Hepatocyte (in vitro differentiated cells): ENCODE measurements at places on chromosomes 5 and 9. TPM values are rescaled to one million over a fixed set of nuclear protein-coding genes. Genes with fewer than 3 reads are reported as not detected.

DNA sequence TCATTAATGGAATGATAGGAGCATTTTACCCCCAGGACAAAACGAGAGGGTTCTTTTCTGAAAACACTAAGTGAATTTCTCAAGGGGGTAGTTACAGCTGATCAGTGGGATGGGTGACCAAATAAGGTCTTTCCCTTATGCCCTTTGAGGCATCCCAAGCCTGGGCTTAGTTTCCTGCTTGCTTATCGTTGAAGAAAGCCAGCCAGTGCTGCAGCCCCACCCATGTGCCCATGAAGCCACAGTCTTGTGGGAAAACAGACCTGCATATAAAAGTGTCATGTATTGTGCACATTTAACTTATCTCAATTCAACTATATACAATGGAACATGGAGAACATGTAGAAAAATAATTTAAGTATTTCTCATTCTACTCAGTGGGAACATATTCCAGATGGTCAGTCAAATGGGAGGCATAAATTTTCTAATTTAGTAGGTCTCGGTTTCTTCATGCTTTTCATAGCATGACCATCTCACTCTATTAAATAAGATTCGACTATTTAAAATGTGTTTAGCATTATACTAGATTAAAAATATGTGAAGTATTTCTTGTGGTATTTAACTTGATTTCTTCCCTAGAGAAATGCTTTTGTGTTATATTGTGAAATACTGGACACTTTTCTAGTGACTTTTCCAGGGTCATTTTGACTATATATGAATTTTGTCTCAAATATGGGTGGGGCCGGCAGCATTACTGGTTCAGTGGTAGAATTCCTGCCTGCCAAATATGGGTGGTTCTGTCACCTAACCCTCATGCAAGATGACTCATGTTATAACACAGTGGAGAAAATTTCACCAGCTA lies 189.7 kb upstream of the SGCD start:
- no peak overlapping the region for H3K27ac ChIP-seq
- no peak for DNase-seq
- H3K4me1 ChIP-seq = no peaks in the 10 kb centered on the region
- no peaks in the 10 kb centered on the region for H3K27me3 ChIP-seq
- no peak overlapping the region for H3K4me3 ChIP-seq

- no peak for DNase-seq
- H3K4me3 ChIP-seq = no peak overlapping the region
- no peaks in the 10 kb centered on the region for H3K36me3 ChIP-seq
- H3K27ac ChIP-seq = no peak overlapping the region
Observed at GRCh38 chr5:91224456-91224855, 158.7 kb downstream of the ARRDC3 start.

The SPATA31E1 gene
- total RNA-seq = 0.08 TPM in 1 of 2 replicates, not detected in the other

DNA sequence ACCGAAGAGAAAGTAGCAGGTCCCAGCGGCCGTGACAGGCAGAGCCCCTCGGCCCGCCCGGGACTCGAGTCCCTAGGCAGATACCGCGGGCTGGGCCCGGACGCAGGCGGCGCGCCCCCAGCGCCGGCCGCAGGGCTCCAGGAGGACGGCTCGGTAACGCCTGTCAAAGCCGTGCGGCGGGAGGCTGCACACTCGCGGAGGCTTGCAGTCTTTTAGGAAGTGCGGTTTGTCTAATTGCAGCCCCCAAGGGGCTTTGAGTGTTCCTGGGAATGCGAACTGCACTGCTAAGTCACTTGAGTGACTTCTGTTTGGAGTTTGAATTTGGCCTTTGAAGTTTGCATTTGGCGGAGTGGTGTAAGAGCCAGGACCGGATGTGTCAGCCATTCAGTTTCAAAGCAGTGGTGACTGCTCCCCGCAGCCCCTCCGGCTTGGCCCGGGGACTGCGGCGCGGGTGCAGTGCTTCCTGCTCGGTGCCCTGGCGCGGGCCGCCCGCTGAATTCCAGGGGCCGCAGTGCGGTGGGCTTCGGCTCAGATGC lies 1.3 kb downstream of the MAP3K1 start:
- H3K4me1 ChIP-seq = peaks cover 6% of the 10 kb centered on the region
- no peaks in the 10 kb centered on the region for H3K27me3 ChIP-seq

The FOXD4L3 gene
- 0.12 TPM in 1 of 2 replicates, not detected in the other for total RNA-seq

- H3K4me1 ChIP-seq = peaks cover 3% of the 10 kb centered on the region
- H3K27ac ChIP-seq = no peak overlapping the region
- no peaks in the 10 kb centered on the region for H3K36me3 ChIP-seq
- DNase-seq = no peak
- no peaks in the 10 kb centered on the region for H3K27me3 ChIP-seq
- H3K4me3 ChIP-seq = no peak overlapping the region
Observed at GRCh38 chr5:606526-607399, 5.4 kb upstream of the CEP72 start.

The SRA1 gene
- total RNA-seq = 24.4 and 26.5 TPM in 2 replicates
